ENCODE measurements at places on chromosomes 6 and 20.

DNA sequence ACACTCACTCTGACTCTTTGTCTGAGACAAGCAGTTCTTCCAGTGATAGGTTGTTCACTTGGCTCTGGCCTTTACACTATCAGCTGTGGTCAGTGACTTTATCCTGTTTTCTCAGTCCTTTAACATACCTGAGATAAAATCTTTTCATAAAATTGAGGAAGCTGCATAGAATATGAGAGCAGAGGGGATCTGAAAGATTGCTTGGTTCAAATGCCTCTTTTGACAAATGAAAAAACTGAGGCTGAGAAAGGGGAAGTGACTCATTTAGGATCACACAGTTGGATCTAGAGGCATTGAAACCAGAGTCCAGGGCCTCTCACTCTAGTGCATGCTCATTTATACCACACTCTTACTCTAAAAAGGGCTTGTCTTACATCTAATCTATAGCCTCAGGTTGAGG, 277.0 kb upstream of the TBX18 start:
- no peak for DNase-seq

DNA sequence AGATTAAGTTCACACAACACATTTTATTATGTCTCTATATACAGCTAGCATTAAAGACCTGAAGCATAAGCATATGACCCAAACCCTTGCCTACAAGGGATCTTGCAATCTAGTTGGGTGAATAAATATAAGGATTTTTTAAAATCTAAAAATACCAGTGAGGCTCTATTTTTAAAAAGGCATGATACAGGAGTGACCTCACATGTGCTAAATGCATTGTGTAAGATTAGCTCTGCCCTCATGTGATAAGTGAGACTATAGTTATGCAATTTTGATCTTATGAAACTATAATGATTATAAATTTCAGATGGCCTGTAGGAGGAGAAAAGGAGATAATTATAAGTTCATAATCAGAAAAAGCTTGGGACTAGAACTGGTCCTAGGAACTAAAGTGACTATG, 451.0 kb upstream of the MAN1A1 start:
- DNase-seq, result no peak

GRCh38 chr6:152127432-152128165, 320.1 kb downstream of the ESR1 start:
- no peak for DNase-seq

DNA sequence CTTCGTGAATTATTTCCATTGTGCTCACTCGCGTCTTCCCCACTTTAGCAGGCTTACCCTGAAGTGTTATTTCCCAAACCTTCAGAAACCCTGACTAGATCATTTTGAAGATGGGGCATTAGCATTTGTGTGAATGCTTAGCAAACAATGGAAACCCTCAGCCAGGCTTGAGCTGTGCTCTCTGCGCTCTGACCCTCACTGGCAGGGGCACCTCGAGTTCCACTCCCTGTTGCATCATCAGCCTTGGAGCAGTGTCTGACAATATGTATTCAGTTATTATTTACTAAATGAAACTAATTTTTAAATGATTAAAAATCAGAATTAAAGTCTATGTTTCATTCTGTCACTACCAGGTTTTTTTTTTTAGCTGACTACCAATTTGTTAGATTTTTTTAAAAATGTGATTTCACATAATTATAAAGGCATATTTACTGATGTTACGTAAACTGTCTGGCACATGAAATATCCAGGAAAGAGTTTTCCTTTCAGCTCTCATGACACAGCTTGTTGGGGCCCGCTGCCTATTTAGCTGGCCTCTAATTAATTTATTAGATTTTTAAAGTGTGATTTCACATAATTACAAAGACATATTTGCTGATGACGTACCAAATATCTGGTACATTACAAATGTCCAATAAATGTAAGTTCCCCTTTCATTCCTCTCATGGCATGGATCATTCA, 155.2 kb downstream of the PACRG start:
- DNase-seq, result no peak

GRCh38 chr6:41560431-41561192, 14.4 kb downstream of the FOXP4 start:
- DNase-seq, result peak; percentile 86

GRCh38 chr20:57677584-57677982, 32.2 kb downstream of the PMEPA1 start:
- DNase-seq, result no peak

- no peak for DNase-seq
Observed at GRCh38 chr6:167211881-167212712, 54.3 kb upstream of the GPR31 start.

- DNase-seq, result no peak
Observed at GRCh38 chr6:41257369-41258195, 28.9 kb downstream of the TREM1 start.

DNA sequence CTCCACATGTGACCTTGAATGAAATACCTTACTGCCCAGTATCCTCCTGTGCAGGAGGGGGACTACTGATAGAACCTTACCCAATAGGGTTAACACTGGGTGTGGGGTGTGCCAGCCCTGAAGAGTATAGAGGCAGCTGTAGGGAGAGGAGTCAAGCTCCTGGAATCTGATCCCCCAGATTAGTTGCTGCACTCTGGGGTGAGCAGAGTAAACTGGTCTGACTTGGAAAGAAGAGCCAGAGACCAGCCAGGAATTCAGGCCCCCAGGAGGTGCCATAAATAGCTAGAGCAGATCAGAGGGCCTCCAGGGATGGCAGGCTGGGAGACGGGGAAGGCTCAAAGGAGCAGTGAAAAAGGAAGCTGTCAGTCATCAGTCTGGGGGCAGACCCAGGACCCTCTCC, 3.5 kb upstream of the APOBEC2 start:
- DNase-seq, result no peak

DNA sequence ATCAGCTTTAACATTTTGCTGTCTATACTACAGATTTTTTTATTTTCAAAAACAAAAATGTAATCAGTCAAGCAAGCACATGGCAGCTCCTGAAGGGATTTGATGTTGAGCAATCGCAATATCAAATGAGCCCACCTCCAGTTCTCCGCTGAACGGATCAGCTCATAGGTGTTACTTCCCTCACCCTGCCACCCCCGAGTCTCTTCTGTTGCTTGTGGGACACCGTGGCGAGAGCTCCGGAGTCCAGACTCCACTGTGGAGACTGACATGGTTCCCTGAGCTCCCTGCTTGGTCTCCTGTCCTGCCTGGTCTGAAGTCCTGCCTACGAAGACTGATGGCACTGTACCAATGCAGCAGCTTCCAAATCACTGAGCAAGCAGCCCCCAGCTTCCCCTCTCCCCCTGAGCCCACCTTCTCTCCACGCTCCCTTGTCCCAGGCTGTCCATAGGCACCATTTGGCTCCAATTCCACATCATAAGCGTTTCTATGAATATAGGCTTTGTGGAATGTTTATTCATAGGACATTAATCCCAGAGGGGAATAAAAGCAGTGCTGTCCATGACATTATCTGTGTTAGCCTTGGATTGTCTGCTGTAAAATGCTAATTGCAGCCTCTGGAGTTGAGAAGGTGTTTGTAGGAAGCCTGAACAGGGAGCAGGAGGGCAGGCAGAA, 162.2 kb downstream of the LY86 start:
- no peak for DNase-seq

DNA sequence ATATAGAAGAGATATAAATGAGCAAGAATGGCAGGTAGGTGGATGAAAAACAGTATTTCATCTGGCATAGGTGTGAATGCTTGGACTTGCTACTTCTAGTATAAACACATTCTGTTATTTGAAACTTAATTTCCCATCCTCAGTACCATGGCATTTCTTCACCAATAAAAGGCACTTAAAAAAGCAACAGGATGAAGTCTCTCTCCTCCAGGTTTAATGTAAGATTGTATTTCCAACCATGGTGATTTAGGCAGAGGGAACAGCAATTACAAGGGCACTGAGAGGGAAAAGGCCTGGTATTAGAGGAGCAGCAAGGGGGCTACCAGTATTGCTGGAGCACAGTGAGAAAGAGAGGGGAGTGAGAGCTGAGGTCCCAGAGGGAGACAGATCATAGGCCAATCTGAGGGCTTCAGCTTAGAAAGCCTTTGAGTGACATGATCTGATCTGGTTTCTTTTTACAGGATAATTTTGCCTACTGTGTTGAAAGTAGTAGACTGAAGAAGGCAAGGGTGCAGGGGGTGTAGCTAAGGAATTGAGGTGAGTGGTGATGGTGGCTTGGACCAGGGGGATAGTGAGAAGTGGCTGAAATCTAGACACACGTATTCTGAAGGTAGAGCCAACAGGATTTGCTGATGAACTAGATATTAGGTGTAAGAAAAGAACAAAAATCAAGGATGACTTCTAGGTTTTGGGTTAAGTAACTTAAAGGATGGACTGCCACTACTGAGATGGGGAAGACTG, 67.8 kb upstream of the SMIM29 start:
- no peak for DNase-seq

GRCh38 chr6:15864038-15864707, 201.3 kb upstream of the DTNBP1 start:
- no peak for DNase-seq

GRCh38 chr6:273551-274058, 18.7 kb upstream of the DUSP22 start:
- no peak for DNase-seq

DNA sequence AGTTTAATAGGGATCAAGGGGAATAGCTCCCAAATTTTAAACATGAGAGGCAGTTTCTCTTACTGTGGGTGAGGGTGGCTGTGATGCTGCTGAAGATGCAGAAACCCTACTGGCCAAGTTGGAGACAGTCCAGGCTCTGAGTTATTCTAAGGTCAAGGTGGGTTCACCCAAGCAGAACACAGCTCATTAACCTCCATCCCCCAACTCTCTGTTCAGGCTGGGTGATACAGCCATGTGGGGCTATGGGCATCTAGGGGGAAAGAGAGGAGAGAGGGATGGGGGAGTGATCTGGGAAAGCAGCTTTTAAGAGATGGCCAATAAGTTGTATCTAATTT, 18.9 kb upstream of the TRAM2 start:
- no peak for DNase-seq

DNA sequence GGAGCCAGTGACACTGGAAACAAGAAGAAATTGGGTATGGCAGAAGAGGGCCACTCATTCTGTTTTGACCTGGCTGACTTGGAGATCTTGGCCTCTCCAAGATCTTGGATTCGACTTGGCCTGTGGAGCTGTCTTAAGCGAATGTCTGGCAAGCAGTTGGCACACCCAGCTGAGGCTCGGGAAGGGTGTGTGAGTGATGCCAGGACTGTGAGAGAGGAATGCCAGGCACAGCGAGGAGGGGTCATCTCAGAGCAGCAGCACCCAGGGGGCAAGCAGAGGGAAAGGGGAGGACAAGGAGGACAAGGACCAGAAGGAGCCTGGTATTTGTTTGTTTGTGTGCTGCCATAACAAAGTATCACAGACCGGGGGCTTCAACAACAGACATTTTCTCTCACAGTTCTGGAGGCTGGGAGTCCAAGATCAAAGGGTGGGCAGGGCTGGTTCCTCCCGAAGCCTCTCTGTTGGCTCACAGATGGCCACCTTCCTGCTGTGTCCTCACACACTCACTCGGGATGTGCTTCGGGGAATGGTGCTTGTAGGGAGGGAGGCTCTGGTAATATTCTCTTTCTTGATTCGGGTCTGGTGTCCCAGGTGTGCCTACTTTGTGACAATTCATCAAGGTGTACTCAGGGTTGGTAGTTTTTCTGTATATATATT, 33.0 kb downstream of the RPP40 start:
- no peak for DNase-seq

GRCh38 chr6:148747471-148748165, 788 bp downstream of the UST start:
- DNase-seq, result peak; percentile 67

DNA sequence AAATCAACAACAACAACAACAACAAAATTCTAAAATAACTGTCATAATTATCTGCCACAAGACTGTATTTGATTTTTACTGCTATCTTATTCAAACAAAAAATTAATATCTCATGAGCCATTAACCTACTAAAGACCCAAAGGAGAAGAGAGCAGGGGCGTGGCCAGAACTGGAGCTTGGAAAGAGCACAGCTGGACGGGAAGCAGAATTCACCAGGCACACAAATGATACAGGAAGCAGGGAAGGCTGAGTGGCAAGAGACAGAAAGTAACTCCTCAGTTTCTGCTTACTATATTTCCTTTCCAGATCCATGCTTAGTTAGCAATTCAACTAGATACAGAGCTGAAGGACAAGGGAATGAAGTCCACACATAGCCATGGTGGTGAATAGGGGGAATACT, 54.4 kb downstream of the FKBP5 start:
- DNase-seq, result no peak

DNA sequence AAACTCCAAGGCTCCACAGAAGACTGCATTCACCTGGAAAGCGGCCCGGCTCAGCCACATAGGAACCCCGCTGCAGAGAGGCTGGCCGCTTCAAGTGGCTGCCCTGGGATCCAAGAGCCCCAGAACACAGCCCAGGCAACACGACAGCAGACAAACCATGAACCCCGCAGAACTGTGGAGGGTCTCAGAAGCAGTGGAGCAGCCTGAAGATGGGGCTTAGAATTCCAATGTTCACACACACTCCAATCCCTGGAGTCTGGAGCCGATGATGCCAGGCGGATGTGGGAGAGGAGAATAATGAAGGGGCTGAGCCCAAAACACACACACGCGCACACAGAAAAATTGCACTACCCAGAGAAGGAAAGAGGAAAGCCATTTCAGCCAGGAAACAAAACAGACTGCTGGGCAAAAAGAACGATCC, 52.4 kb downstream of the NINL start:
- no peak for DNase-seq

DNA sequence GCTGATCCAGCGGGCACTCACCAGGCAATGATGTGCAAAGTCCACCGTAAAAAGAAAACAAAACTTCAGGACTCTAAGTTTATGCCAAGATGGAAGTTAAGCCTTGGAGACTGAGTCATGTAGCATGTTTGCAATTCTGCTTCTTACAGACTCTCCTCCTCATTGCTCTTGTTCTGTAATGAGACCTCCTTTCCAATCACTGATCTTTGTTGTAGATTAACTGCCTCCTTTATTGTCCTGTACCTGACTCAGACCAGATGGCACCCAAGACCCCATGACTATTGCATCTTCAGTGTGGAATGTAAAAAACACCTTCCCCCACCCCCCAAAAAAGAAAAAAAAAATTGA, 11.2 kb downstream of the NEU1 start:
- DNase-seq, result no peak

GRCh38 chr6:2055911-2056310, 189.5 kb downstream of the GMDS start:
- no peak for DNase-seq

- DNase-seq, result no peak
Observed at GRCh38 chr20:33995053-33995831, 1.5 kb downstream of the RALY start.

- no peak for DNase-seq
Observed at GRCh38 chr6:72789145-72789544, 167.3 kb downstream of the KCNQ5 start.

GRCh38 chr6:106591111-106591825, 38.0 kb downstream of the RTN4IP1 start:
- DNase-seq, result no peak

GRCh38 chr6:125811259-125811658, 20.5 kb downstream of the NCOA7 start:
- no peak for DNase-seq

GRCh38 chr6:5566718-5567117, 305.4 kb downstream of the FARS2 start:
- DNase-seq, result no peak

GRCh38 chr20:6732001-6732447, 35.5 kb upstream of the BMP2 start:
- no peak for DNase-seq

All from T-helper 17 cell (primary cell).